Stimulated activated CD4-positive, alpha-beta T cell treated with anti-CD3 and anti-CD28 coated beads, Interleukin-2, amount 100 ng/mL, for 24 hours (primary cell): ENCODE measurements at places on chromosomes 4 and X.

- DNase-seq, result no peak
These were observed 3.6 kb upstream of the LEF1 start for GRCh38 chr4:108172231-108172752.

DNA sequence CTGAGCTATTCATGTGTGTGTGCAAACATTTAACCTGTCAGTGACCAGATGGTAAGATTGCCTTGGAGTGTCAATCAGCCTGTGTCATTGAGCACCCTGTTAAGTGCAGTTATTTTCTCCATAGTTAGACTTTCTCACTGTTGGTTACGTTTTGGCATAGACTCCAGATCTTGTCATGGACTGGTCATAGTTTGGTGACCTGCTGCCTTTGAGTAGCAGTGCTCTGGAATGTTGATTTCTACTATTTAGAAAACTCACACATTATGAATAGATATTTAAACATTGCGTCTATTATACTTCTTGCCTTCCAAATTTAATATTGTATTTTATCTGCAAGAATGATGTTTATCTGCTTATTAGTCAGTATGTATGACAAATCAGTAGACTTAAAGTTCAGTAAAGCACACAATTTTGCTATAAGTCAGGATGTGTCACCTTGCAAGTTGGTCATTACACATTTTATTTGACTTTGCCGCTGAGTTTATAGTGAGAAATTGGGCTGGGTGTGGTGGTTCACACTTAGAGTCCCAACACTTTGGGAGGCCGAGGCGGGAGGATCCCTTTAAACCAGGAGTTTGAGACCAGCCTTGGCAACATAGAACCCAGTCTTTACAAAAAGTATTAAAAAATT, 42.4 kb downstream of the KIAA0232 start:
- no peak for DNase-seq

- DNase-seq, result no peak
These were observed 87.9 kb downstream of the ZXDA start for GRCh38 chrX:57822398-57822797.

GRCh38 chr4:102216666-102217065, 128.6 kb downstream of the SLC39A8 start:
- DNase-seq, result no peak

DNA sequence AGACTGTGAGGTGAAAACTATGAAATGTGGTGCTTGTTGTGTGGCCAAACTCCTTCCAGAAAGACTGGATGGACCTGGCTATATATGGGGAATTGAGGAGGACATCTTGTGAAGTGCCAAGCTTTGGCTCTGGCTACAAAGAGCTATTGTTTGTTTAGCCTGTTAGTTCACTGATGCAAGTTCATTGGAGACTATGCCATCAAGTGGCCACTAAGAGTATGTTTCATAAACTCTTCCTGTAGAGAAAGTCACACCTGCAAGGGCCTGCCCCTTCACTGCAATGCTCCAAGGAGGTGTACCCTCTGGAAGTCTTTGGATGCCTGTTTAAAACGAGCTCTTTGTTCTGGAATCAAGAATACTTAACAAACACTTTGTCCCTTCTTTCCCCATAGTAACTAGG, 382.0 kb downstream of the GABRG1 start:
- no peak for DNase-seq

DNA sequence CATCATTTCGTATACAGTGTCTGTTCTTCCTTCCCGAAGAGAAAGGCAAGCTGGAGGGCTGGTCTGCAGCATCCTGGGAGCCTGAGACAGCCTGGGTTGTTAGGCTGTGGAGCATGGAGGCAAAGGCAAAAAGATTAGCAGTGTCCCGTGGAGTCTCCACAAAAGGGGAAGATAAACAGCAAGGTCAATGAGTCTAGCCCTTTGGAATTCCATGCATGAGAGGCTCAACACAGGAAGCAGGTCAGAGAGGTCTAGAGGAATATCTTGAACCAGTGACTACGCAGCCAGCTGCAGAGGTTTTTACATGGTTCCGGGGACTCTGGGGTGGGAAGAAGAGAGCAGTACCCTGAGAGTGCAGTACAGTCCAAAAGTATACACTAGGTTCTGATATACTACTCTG, 12.2 kb upstream of the MCF2 start:
- no peak for DNase-seq

DNA sequence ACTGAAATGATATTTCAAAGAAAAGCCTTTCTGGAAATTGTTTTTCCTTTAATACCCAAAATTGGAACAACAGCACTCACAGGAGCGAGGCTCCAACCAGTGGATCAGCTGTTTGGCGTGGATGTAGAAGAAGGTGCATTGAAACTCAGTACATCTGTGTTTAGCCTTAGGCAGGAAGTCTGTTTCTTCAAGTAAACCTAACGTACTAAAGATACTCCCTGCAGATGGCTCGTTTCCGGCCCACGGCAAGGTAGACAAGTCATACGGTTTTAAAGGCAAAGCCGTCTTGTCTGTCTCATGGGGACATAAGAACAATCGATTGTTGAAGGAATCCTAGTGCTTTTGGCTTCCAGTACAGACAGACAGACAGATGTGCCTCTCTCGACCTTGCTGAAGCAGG, 50.0 kb upstream of the CLCN4 start:
- DNase-seq, result peak; percentile 48

DNA sequence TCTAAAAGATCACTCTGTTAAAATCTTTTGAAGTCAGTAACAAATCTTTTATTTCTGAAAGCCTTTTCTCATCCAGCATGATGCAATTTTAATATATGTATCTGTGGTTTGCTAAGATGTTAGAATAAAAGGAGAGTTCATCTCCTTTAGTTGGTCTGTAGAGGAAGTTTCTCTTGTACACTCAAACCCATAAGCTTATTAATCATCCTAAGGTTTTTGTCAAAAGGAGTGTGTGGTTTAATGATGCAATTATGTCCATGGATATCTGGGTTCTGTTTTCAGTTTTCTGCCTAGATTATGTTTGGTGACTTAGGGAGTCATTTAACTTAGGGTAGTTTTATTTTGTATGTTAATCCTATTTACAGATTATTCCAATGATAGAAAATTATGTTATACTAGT, 52.1 kb upstream of the NDST4 start:
- no peak for DNase-seq

- no peak for DNase-seq
These were observed 960.9 kb upstream of the HS3ST1 start for GRCh38 chr4:12389604-12390003.

DNA sequence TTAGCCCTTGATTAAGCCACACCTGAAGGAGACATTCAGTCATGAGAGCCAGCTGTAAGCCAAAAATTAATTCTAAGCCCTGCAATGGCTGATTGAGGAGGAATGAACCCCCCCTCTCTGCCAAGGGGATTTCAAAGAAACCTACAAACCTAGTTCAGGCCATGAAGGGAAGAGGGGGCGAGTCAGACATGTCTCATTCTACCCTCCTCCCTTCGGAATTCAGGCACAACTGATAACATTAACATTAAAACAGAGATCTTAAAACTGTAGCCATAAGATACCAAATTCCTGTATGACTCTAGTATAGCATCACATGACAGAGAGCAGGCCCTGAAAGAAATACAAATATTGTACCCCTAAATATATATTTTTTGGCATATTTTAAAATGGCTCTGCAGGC, 40.4 kb upstream of the AFAP1 start:
- DNase-seq, result no peak

DNA sequence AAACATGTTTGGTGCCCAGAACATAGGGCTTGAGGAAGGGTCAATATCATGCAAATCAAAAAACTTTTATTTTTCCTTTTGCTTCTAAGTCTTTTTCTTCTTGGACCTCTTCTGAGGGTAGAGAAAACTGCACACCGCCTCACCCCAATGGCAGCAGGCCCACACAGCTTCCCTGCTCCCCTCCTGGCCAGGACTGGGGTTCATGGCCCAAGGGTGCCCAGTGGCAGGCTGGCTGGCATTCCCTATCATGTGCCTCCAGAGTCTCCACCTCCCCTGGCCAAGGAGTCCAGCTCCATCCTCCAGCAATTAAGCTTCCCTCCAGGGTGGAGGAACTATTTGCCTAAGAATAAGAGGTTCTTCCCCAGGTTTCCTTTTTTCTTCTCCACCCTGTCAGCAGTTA, 529.6 kb upstream of the SPANXN1 start:
- DNase-seq, result no peak

- DNase-seq, result no peak
These were observed 4.8 kb upstream of the NHS start for GRCh38 chrX:17370191-17370590.

DNA sequence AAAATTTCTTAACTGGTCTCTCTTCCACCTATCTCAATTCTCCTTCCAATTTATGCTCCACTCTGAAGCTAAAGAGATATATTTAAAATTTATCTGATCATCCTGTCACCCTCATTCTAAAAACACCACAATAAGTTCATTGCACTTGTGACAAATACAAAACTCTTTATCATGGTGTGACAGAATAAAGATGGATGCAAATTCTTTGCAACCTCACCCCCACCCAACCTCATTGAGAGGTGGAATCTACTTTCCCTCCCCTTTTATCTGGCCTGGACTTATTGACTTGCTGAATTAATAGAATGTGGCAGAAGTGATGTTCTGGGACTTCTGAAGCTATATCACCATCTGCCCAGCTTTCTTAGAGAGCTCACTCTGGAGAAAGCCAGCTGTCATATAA, 46.5 kb downstream of the IDS start:
- DNase-seq, result no peak

- DNase-seq, result no peak
These were observed 22.4 kb downstream of the SH3TC1 start for GRCh38 chr4:8221476-8221875.

DNA sequence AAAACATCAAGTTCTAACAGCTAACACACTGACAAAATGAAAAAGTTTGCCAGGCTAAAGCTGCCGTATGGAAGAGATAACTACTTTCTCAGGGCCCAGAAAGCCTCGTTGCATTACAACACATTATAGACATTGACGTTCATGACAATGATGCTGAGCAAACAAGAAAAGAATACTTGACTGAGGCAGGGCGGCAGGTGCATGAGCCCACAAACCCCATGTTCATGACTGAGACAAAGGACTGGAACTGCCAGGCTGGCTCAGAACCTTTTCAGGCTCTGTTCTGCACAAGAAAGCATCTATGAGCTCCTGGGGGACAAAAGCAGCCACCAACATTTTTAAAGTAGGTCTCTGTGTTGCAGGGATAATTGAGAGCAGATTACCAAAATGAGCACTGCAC, 13.6 kb downstream of the TLR6 start:
- DNase-seq, result no peak

DNA sequence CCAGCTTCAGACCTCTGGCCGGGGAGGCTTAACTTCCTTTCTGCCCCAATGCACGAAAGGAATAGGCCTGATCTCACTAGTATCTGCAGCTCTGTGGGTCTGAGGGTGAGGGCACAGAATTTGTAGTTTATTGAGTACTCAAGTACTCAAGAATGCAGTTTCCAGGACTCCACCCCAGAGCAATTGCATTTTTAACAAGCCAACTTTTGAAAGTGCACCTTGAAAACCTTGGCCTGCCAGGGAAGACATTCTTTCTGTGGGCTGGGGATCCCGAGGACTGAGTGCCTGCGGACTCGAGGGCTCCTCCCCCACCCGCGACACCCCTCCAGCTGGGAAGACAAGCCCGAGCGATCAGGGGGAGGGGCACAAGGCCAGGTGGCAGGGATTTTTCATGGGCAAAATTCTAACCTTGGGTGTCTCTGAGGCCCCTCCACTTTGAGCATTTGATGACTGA, 22.4 kb downstream of the RS1 start:
- no peak for DNase-seq

GRCh38 chr4:16027114-16027513, 56.7 kb downstream of the PROM1 start:
- no peak for DNase-seq

DNA sequence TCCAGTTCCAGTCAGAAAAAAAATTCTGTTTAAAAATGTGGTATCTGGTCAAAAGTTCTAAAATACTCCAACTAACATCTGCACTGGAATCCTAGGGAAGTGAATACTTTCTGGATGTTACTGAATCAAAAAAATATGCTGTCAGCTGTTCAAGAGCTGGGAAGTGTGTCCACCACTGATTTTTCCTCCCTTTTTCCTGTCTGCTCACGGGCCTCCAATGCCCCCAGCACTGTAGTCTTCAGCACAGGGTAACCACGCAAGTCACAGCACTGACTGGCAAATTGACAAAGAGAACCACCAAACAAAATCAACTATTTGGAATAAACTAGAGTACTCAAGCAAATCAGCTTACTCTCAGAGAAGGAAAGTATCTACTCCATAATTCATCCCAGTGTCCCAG, 9.9 kb downstream of the VEGFC start:
- DNase-seq, result no peak
